ENCODE measurements at places on chromosomes 5 and 9.

DNA sequence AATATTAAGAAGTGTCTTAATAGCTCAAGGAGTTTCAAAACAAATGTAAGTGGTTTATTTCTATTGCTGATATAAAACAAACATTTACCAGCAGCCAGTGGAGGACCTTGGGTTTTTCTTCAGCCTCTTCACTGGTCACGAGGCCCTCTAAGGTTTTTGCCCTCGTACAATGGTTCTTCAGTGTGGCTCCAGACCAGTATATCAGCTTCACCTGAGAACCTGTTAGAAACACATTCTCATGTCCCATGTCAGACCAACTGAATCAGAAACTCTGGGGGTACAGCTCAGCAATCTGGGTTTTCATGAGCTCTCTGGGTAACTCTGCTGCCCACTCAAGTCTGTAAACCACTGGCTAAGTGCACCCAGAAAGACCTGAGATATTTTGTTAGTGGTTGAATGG is 12.9 kb downstream of the WWC1 start:
- DNase-seq, result no peak

- DNase-seq, result no peak
These were observed 4.8 kb downstream of the USP20 start for GRCh38 chr9:129840034-129840433.

DNA sequence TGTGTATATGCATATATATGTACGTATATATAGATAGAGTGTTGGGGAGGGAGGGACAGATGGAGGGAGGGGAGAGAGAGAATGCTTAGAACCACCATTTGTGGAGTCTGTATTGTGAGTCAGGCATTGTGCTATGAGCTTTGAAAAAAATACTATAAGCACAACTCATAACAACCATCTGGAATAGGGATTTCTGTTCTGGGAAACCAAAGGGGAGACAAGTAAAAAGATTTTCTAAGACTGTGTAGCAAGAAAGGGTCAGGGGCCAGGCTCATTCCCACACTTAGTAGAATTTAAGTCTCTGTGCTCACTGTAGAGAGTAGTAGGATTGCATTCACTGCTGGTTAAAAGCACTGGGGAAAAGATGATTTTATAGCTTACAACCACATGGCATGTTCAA is 202.3 kb upstream of the SGCD start:
- no peak for DNase-seq

DNA sequence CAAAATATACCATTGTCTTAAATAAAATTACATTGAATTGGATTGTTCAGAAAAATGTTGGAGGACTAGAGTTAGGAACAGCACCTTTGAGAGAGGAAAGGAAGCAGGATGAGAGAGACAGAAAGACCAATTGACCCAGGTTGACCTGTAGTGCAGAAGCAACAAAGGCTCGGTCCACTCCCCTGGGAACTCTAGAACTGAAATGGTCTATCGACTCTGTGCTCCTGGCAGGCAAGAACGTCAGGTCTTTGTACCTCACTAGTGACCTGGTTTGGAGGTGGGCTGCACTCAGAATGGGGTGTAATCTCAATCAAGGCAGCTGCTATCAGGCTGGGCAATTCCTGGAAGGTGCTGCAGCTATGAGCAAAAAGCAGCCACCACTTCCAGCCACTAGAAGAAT is 110.8 kb downstream of the FAM174A start:
- DNase-seq, result no peak

GRCh38 chr9:9961487-9961886 is 651.3 kb downstream of the PTPRD start:
- no peak for DNase-seq

DNA sequence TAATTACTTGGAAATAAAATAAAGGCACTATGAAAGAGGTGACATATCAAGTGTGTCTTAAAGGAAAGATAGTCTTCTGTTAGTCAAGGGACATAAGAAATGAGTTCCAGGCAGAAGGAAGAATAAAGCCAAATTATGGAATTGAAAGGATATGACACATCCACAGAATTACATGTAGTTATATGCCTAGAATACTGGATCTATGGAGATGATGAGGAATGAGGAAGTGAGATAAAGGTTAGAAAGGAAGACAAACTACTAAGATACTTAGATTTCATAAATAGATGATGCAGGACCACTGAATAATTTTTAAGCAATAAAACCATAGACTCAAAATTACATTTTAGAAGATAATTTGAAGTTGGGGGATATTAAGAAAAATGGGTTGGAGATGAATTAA is 609.8 kb downstream of the PTPRD start:
- DNase-seq, result no peak

DNA sequence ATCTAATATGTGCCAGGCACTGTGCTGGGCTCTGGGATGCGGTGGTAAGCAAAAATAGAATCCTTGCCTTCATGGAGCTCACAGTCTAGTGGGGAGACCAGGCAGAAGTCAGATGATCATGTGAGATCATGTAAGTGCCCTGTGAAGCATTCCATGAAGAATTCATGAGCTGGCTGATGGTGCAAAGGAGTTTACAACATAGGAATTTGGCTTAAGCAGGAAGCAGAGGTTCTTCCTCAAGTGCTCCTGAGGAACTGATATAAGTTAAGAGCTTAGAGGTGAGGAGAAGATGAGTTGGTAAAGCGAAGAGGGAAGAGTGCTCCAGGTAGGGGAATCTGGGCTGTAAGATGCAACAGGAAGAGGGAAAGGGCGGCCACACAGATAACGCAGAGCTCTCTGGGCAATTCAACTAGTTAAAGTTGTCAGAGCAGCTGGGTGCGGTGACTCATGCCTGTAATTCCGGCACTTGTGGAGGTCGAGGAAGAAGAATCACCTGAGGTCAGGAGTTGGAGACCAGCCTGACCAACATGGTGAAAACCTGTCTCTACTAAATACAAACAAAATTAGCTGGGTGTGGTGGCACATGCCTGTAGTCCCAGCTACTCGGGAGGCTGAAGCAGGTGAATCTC is 78.5 kb upstream of the SPATA31D4 start:
- no peak for DNase-seq

DNA sequence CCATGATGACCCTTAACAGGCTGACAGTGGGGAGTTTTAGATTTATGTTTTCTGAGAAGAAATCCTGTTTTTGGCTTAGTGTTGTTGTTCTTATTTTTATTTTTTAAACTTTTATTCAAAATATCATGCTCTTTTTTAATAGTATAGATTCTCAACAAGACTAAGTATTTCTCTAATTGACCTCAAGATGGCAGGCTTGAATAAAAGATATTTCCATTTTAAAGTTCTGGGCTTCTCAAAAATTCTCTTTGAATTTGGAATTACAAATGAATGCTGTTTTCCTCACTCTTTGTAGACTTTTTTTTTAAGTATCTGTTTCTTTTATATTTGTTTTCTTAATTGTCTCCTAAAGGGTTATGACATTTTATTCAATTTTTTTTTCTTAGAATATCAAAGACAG is 50.0 kb upstream of the SH3GL2 start:
- no peak for DNase-seq
